ENCODE measurements at places on chromosomes 7 and 10.

DNA sequence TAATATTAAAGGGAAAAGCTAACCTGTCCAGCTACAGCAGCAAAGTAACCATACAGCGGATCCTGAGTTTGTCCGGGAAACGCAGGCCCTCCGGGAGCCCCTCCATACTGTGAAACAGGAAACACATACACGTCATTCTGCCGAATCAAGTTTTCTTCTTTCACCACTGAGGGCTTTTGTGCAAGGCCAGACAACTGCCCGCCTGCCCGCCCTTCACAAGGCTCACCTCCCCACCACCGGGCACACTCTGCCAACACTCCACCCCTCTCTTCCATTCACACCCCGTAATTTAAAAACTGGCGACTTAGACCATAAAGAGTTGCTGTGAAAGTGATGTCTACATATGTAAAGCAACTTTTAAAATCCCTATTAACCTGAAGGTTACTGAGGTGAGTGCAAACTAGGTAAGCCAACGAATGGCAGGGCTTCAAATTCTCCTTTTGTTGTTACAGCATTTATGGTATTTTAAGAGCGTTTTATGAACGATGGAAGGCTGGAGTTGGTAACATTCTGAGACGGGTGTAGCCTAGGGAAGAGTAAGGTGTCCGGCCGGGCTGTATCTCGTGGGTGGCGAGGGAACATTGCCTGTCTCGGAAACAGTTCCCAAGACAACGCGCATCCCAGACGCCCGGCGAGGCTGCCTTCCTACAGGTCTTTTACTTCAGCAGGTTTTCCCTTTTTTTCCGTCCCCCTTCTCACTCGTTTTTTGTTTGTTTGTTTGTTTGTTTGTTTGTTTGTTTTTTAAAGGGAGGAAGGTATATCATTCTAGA lies 817 bp downstream of the SRI start:
- DNase-seq: no peak

- DNase-seq: no peak
Observed at GRCh38 chr10:78185693-78186055, 152.0 kb downstream of the RPS24 start.

GRCh38 chr7:115410434-115410820 lies 488.5 kb downstream of the MDFIC start:
- no peak for DNase-seq

GRCh38 chr10:80265740-80266512 lies 23.5 kb downstream of the MAT1A start:
- DNase-seq: no peak

DNA sequence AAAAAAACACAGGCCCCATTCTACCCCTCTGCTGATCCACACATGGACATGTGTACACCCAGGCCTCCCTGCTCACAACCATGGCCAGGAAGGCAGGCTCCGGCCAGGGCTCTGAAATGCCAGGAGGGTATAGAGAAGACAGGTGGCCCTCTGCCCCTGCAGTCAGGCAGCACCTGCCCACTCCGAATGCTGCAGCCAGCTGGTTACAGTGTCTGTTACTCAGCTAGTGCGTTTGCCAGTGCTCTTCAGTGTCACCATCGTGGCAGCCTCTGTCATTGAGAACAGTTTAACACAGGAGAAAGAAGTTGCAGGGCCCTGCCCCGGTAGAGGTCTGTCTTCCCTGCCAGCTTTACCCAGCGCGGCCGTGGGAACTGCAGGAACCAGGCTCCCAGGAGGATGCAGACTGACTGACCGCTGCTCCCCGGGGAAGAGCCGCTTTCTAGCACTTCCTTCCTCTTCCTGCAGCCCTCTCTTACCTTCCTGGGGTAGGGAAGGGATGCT lies 128.8 kb upstream of the FAM20C start:
- no peak for DNase-seq

DNA sequence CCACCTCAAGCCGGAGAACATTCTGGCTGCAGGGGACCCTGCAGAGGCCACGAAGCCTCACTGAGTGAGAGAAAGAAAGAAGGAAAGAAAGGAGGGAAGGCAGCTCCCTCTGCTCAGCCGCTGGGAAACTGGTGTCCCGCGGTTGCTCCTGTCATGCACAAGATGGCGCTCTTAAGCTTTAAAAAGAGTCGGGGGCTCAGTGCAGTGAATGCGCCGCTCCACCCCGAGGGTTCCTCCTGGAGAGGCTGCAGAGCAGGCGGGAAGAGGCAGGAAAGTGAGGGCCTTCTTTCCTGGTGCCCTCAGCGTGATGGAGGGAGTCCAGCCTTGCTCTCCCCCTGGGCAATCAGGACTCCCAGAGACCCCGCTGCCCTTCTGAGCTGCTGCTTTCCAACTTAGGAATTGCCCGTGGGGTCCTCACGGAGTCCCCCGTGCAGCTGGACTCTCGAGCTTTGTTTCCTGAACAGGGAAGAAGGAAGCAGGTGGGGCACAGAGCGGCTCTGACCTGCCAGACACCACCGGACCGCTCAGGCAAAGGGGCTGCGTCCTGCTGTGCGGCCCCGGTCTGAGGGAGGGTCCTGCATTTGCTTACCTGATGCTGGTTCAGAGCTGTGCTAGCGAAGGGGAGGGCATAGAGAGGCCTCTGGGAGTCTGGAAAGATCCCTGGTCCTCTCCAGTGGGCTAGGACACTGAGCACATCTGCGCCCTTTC lies 141.9 kb upstream of the MKI67 start:
- no peak for DNase-seq

- no peak for DNase-seq
Observed at GRCh38 chr7:84040355-84040754, 154.2 kb downstream of the SEMA3A start.

All from osteocyte (in vitro differentiated cells).